ENCODE measurements at places on chromosomes 5 and 9.

GRCh38 chr9:7318920-7319319, 480.7 kb downstream of the DMAC1 start:
- no peak for DNase-seq

DNA sequence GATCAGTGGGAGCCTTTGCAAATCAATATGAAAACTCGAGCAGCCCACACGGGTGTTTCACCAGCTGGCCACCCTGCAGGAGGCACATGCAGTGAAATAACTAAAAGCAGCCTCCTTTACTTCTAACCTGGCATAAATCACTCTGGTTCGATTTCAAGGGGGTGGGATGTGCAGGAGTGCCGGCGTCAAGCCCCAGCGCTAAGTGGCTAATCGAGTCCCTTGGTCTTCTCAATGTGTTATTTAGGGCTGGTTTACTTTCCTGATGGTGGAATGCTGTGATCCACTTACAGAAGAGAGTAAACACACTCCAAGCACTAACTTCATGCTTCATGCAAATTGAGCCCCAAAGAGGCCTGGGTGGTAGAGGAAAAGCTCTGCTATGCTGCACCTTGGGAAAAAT, 109.4 kb downstream of the TMEM174 start:
- DNase-seq = no peak

GRCh38 chr5:2298781-2299180, 416.1 kb upstream of the IRX4 start:
- no peak for DNase-seq

DNA sequence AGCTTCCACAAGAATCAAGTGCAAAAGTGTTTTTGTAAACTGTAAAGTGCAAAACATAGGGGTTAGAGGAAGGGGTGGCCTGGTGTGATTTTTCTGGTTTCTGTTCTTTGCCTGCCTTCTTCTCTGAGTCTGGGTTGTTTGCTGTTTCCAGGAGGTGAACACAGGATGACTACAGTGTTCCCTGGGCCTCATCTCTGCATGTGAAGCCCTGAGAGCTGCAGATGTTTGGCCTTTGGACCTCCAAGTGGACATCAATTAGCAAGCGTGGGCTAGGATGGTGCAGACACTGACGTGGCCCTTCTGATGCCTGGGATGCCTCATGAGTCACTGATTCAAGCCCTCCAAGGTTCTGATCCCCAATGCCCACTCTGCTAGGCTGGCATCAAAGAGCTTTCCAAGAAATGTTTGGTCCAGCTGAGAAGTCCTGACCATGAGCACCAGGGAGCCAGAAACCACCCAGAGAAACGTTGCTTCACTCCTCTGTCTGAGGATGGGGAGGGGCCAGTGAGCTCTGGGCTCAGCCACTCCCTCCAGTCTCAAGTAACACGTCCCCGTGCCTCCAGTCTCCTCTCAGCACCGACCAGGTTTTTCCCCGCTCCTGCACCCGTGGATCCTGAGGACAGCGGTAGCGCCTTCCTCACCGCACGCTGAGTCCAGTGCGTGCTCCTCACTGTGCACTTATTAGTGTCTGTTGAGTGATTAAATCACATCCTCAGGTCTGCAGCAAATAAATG, 7.6 kb downstream of the IL9 start:
- no peak for DNase-seq

- no peak for DNase-seq
Measured at GRCh38 chr5:34978681-34979080, 49.3 kb downstream of the DNAJC21 start.
